ENCODE measurements at places on chromosomes 6 and 20. TPM values are rescaled to one million over a fixed set of nuclear protein-coding genes. Genes with fewer than 3 reads are reported as not detected.
A peak's percentile ranks its signal among the peaks of the same experiment; 100 is the strongest.

DNA sequence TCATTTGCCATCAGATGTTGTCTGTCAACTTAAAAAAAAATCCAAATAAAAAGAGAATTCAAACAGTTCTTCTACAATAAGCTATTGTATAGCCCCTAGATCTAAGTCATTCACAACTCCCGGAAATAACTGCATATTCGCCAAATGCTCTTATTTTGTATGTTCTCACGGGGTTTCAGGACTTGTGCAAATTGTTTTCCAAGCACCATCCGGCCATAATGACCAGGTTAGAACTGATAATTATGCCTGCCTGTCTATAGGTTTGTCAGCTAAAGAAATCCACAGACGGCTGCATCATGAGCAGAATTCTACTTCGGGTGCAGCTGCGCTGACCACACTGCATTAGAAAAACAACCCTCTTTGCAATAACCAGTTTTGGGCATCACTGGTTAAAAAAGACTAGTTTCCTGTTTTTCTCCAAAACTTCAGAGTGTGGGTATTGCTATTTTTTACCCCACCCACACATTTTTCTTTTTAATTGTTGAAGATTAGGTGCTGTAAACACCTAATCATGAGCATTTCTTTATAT, 87.7 kb downstream of the HIVEP2 start:
- H3K4me1 ChIP-seq = peaks cover 6% of the 10 kb centered on the region
- no peak overlapping the region for H3K4me3 ChIP-seq
- no peak for DNase-seq
- H3K27me3 ChIP-seq = no peaks in the 10 kb centered on the region
- no peak overlapping the region for H3K27ac ChIP-seq
- H3K36me3 ChIP-seq = no peaks in the 10 kb centered on the region

DNA sequence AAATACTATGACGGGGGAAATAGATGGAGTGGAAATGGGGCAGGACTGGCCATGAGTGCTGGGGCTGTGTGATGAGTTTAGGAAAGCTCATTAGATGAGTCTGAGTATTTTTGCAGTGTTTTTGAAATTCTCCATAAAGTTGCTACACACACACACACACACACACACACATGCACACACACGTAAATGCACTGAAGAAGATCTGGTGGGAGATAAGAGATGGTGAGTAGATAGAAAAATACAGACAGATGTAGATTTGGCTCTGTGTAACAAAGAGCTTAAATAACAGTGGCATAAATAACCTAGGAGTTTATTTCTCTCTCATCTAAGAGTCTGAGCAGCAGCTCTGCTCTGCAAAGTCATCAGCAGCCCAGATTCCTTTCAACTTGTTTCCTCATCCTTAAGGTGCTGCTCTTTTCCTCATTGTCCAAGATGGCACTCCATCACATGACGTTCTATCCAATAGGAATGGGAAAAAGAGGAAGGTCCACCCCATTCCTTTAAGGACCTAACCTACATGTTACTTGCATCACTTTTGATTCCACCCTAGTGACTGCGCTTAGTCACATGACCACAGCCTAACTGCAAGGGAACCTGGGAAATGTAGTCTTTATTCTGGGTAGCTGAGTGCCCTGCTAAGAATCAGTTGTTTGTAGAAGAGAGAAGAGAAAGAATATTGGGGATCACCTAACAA, 76.4 kb downstream of the EYA2 start:
- no peak overlapping the region for H3K4me3 ChIP-seq
- no peak for DNase-seq
- H3K36me3 ChIP-seq = no peaks in the 10 kb centered on the region

DNA sequence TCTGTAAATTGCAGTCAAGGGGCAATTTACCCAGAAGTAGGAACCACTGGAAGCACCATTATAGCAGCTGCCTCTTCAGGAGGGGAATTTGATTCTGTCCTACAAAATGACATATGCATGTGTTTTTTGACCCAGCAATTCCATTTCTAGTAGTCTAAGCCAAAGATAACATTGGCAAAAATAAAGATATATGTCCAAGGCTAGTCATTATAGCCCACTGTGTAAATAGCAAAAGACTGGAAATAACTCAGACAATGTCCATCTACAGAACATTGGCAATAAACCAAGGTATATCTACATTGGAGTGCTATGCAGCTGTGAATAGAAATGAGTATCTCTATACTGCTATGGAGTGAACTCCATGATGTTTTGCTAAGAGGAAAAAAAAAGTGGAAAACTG, 12.5 kb upstream of the PANK2 start:
- peaks cover 8% of the 10 kb centered on the region for H3K4me1 ChIP-seq
- H3K27ac ChIP-seq = no peak overlapping the region
- DNase-seq = no peak
- H3K27me3 ChIP-seq = no peaks in the 10 kb centered on the region
- no peaks in the 10 kb centered on the region for H3K36me3 ChIP-seq

- H3K27ac ChIP-seq = peak overlapping the region; percentile 80
- H3K27me3 ChIP-seq = no peaks in the 10 kb centered on the region
- DNase-seq = peak; percentile 86
- no peak overlapping the region for H3K4me3 ChIP-seq
Measured at GRCh38 chr6:3377536-3378397, 79.1 kb downstream of the SLC22A23 start.

- no peaks in the 10 kb centered on the region for H3K36me3 ChIP-seq
- H3K27ac ChIP-seq = no peak overlapping the region
- DNase-seq = no peak
Measured at GRCh38 chr6:110493253-110493800, 16.9 kb upstream of the SLC22A16 start.

- H3K27ac ChIP-seq = no peak overlapping the region
- no peaks in the 10 kb centered on the region for H3K4me1 ChIP-seq
- no peak for DNase-seq
Measured at GRCh38 chr20:4875578-4876067, 125.7 kb downstream of the SLC23A2 start.

DNA sequence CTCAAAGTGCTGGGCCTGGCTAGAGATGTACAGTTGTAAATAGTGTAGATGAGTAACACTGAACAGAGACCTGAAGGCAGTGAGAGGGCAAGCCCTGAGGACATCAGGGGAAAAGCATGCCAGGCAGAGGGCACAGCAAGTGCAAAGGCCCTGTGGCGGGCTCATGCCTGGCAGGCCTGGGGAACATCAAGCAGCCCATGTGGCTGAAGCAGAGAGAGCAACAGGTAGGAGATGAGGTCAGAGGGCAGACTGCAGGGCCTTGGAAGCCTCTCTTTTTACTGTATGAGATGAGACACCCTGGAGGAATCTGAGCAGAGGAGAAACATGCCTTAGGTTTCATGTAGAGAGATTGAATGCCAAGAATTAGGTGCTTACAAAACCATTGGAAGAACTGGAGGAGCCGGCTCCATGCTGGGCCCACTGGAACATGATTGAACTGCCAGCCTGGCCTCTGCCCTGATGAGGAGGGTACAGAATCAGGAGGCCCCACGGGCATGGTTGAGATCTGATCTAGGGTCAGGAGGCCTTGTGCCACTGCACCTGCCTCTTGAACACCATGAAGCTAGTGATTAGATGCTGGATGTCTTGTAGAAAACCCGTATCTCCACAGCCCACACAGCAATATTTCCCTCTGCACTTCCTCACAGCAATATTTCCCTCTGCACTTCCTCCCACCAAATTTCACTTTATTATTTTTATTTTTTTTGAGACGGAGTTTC, 5.9 kb upstream of the HMGA1 start:
- DNase-seq = no peak
- no peaks in the 10 kb centered on the region for H3K4me1 ChIP-seq
- peak overlapping the region; percentile 71 for H3K27ac ChIP-seq

DNA sequence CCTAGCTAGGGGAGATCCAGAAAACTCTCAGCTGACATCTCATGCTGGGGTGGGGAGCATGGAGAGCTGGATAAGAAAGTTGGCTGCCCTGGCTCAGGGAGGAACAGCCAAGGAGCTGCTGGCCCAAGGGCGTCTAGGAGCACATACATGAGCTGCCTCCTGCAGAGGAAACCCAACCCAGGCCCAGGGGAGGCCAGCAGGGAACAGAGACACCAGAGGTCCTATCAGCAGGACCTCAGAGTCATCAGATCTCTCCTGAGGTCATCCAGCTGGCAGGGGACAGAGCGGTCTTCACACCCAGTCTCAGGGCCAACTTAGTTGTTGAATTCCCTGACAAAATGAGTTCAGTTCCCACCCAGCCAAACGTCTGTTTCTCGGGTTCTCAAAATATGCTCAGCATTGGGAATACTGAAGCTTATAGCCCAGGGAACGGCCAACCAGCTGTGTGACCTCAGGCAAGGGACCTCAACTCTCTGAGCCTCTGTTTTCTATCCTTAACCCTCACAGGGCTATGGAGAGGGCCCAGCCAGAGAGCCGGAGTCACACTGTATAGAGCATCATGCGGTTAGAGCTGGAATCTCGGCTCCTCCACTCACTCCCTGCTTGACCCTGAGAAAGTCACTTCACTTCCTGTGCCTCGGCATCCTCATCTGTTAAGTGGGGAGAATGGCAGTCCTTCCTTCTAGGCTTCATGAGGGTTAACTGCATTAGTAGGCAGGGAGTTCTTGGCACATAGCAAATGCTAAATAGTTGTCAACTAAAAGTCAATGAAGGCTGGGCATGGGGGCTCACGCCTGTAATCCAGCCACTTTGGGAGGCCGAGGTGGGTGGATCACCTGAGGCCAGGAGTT, 13.8 kb downstream of the ADA start:
- H3K27me3 ChIP-seq = no peaks in the 10 kb centered on the region
- no peak overlapping the region for H3K4me3 ChIP-seq

- no peaks in the 10 kb centered on the region for H3K27me3 ChIP-seq
- no peak overlapping the region for H3K4me3 ChIP-seq
- no peak overlapping the region for H3K27ac ChIP-seq
- no peak for DNase-seq
Measured at GRCh38 chr6:132666118-132666517, 7.1 kb upstream of the TAAR1 start.

DNA sequence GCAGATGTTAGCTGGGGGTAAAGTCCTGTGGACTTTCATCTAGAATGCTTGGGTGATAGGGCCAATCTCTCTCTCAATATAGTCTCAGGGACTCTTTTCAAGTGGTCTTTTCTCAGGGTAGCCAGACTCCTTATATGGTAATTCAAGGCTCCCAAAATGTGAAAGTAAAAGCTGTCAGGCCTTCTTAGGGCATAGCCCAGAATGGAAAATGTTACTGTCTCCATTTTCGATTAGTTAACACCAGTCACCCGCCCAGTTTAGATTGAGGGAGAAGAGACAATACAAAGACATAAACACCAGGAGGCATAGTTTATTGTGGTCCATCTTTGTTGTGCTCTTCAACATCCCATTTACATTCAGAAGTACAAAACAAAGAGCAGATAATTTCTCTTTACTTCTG, 295.8 kb downstream of the EPHA7 start:
- H3K4me1 ChIP-seq = no peaks in the 10 kb centered on the region
- no peaks in the 10 kb centered on the region for H3K36me3 ChIP-seq
- no peak for DNase-seq
- no peak overlapping the region for H3K4me3 ChIP-seq
- H3K27me3 ChIP-seq = no peaks in the 10 kb centered on the region
- H3K27ac ChIP-seq = no peak overlapping the region

DNA sequence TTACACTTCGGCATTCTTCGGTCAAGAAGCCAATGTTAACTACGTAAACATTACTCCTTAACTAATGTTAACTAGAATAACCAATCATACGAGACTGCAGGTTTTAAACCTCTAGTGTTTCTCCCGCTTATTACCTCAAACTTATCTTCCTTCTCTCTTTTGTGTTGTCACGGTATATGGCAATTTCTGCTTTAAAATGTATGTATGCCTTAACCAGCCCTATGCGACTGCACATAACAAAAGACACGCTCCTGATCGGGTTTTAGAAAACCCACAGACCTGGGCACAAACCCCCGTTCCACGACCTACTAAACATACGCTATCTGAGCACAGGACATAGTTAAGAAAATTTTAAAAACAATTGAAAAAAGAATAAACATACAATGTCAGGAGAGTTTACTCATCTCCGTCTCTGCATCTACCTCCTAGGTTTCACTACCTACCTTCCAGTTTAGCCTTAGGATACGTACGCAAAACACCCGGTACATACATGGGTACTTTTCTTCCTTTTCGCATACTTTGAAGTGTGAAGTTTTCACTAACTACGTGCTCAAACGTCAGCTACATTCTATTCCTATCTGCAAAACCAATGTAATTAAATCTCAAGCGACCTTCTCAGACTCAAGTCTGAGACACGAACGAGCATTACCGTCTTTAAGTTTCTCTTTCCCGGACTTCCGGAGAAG, 1.1 kb downstream of the CD164 start:
- H3K4me1 ChIP-seq = peaks cover 15% of the 10 kb centered on the region
- DNase-seq = no peak
- H3K27me3 ChIP-seq = no peaks in the 10 kb centered on the region
- H3K4me3 ChIP-seq = peak overlapping the region; percentile 95

DNA sequence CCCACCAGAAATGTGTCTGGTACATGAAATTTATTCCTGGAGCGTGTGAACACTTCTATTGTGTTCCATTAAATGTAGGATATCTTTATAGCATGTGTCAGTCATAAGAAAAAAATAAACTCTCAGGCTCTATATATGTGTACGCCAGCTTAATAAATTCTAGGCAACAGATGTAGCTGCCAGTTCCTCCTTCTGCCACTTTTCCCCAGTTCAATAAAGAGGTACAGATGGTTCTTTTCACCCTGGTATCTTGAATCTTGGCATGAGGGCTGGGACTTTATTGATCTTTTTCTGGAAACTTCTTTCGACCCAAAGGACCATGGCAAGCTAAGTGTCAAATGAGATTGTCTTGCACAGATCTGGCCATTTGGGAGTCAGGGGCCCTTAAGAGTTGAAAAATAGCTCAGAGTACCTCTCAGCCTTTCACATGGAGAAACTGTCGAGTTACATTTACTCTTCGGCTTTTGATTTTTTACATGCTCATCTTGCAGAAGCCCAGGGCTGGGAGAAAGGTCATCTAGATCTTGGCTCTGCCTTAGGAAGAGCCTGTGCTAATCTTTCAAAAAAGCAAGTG, 240.9 kb downstream of the DOK5 start:
- no peaks in the 10 kb centered on the region for H3K4me1 ChIP-seq
- no peak overlapping the region for H3K4me3 ChIP-seq
- no peak overlapping the region for H3K27ac ChIP-seq
- H3K36me3 ChIP-seq = no peaks in the 10 kb centered on the region

GRCh38 chr6:112691289-112691688, 344.2 kb downstream of the RFPL4B start:
- no peak overlapping the region for H3K4me3 ChIP-seq
- DNase-seq = no peak
- H3K36me3 ChIP-seq = no peaks in the 10 kb centered on the region
- H3K4me1 ChIP-seq = no peaks in the 10 kb centered on the region
- H3K27me3 ChIP-seq = no peaks in the 10 kb centered on the region

GRCh38 chr6:89214197-89214596, 3.0 kb downstream of the GABRR1 start:
- DNase-seq = no peak
- H3K27ac ChIP-seq = no peak overlapping the region
- no peaks in the 10 kb centered on the region for H3K4me1 ChIP-seq
- no peaks in the 10 kb centered on the region for H3K36me3 ChIP-seq

Gene INSM1
- total RNA-seq = not detected

Gene TBX18
- 17.0 TPM for total RNA-seq

Gene IRF4
- total RNA-seq = 9.1 TPM

All from breast epithelium (tissue), 4 donors.